Kidney glomerular epithelial cell (primary cell): ENCODE measurements at places on chromosomes 6 and 20.
A peak's percentile ranks its signal among the peaks of the same experiment; 100 is the strongest.

DNA sequence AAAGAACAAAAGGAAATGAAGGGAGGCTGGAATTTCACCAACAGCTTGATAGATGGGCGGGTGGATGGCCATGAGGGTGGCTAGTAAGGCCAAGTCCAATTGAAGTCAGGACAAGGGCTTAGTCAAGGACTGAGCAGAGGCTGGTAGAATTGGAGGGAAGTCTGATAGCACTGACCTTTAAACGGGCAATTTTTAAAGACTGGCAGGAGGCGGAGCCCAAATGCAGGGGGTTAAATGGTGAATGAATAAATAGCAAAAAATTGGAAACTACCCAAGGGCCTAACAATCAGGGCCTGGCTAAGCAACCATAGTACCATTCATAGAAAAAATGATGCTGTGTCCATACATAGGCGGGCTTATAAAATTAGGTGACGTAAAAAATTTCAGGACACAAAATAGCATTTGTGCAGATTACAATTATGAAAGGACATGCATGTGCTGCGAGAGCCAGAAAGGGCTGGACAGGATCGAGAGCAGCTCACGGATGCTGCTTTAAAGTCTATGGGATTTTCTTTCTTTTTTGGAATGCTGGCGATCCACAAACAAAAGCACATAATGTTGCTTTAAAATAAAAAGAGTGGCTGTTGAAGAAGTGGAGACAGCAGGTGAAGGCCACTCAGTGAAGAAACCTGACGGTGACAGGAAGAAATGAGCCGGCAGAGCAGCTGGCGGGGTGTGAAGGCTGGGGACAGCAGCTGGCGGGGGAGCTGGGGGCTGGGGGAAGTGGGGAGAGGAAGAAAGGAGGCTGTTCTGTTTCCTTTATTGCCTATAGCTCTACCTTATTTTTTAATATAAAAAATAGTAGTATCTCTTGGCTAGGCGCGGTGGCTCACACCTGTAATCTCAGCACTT is 42.8 kb upstream of the TAF8 start:
- no peak for DNase-seq

GRCh38 chr6:24140591-24140990 is 14.6 kb downstream of the NRSN1 start:
- no peak for DNase-seq

- DNase-seq = no peak
These were observed 84.4 kb downstream of the SAMD3 start for GRCh38 chr6:130138116-130138908.

- DNase-seq = no peak
These were observed 68.2 kb upstream of the AFDN start for GRCh38 chr6:167758309-167759023.

- no peak for DNase-seq
These were observed 46.4 kb upstream of the DST start for GRCh38 chr6:56689114-56689513.

DNA sequence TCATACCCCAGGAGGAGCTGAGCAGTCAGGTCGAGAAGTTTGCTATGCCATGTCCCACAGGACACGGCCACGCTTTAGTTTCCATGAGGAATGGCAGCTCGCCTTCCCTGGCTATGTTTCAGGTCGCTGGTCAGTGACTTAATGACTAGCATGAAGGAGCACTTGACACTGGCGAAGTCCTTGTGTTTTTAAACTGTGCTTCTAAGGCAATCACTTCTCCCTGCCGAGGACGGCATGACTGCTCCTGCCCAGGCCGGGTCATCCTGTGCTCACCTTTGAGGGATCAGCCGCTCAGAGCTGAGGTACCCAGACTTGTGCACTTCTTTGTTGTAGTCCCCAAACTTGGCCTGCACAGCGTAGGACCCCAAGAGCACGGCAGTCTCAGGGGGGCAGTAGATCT is 34.1 kb downstream of the EZR start:
- DNase-seq = no peak

GRCh38 chr20:33552519-33552918 is 62.6 kb downstream of the CBFA2T2 start:
- no peak for DNase-seq

- no peak for DNase-seq
These were observed 31.4 kb upstream of the MARCKS start for GRCh38 chr6:113825781-113826180.

GRCh38 chr6:112015725-112016124 is 38.2 kb upstream of the CCN6 start:
- DNase-seq = no peak

DNA sequence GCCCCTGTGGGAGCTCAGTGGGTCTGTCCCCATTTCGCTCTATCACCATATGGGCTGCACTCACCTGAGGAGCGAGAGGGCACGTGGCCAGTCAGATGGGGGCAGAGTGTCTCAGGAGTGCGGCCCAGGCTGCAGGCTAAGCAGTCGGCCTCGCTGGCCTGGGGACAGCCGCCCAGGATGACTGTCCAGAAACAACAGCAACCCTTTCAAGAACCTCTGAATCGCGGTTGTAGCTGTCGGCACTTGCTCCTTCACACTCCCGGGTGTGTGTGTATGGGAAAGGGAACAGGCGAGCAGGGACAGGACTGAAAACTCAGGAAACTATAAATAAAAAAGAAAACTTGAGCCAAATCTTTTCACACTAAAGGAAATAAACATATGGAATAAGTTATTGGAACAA is 63.1 kb downstream of the TFAP2A start:
- no peak for DNase-seq

DNA sequence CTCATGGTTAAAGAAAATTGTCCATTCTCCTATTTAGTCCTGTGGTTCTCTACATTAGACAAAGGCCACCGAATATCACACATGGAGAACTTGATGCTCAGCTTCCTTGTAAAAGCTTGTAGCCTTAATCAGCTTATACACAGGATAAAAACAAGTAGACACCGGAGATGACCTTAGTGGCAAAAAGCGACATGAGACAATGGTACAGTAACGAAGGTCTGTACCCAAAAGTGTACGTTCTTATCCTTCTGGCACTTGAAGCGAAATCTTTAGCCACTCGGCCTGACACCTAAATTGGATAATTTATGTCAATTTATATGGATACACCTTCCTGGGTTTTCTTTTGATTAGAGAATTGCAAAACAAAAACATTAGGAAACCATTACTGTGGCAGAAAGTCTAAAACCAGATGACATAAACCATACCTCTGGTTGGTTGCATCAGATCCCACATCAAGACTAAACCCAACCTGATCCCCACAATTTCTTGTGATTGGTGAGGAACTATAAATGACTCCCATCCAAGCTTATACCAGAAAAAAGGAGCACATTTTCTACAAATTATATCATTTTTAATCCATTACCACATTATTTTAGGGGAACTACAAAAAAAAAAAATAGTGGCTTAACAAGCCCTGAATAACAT is 6.1 kb downstream of the RBM39 start:
- DNase-seq = no peak

DNA sequence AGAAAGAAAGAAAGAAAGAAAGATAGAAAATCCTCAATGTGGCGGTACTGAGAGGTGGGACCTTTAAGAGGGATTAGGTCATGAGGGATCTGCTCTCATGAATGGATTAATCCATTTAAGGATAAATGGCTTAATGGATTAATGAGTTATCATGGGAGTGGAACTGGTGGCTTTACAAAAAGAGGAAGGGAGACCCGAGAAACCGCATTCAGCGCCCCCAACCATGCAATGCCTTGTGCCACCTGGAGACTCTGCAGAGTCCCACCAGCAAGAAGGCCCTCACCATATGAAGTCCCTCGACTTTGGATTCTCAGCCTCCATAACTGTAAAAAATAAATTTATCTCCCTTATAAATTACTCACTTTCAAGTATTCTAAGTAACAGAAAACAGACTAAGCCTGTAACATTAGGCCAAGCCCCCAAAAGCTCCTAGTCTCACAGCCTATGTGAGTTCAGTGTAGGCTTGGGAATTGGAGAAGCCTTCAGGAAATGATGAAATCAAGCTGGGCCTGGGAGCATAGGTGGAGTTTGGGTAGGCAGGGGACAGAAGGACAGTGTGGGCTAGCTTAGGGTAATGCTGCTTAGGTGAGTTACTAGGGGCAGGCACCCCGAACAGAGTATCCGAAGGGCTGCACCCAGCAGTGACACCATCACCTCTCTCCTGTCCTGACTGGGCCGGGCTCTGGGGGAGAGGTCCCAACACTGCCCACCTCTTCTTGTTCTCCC is 36.2 kb upstream of the RNF24 start:
- DNase-seq = no peak

GRCh38 chr6:71396410-71396801 is 107.8 kb downstream of the OGFRL1 start:
- no peak for DNase-seq

GRCh38 chr20:46182276-46183200 is 64.4 kb downstream of the CD40 start:
- no peak for DNase-seq

DNA sequence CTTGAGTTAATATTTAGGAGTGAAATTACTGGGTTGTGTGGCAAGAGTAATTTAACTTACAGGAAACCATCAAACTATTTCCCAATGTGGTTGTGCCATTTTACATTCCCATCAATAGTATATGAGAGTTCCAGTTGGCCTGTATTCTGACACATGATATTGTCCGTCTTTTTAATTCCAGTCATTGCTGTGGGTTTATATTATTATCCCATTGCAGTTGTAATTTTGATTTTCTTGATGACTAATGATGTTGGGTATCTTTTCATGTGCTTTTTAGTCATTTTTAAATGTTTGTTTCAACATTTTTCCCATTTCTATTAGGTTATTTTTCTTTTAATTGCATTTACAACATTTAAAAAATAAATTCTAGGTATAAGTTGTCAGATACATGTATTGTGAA is 614.0 kb downstream of the UTRN start:
- DNase-seq = no peak

- DNase-seq = no peak
These were observed 81.1 kb downstream of the ATP9A start for GRCh38 chr20:51687108-51687507.

DNA sequence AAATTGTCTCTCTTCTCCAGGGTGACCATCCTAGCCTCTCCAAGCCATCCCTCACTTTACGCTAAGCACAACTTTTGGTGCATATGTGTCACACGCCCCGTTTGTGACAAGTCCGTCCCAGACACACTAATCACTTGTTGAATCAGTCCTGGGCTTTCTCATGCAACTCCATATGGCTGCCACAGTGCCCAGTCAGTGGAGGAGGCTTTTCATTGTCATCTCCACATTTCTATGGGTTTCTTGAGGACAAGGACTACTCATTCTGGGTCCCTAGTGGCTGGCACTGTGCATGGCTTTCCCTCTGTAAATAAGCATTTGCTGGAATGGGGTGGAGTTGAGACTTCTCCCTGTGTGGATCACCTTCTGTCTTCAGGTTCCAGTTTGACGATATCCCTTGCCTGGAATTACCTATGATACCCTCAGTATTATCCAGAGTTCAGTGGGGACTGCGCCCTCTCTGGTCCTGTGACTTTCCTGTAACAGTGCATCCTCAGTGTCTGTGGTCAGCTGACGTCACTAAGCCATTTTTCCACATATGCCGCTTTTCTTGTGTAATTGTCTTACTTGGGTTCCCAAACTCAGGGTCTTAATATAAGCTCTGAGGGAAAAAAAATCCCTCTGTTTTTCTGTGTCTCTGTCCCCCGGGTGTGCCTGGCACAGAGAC is 59.8 kb upstream of the MYL9 start:
- DNase-seq = no peak

- no peak for DNase-seq
These were observed 511 bp downstream of the VARS1 start for GRCh38 chr6:31794866-31795615.

- DNase-seq = no peak
These were observed 62.6 kb downstream of the NPEPL1 start for GRCh38 chr20:58755062-58755697.

GRCh38 chr6:22421198-22421597 is 124.4 kb upstream of the PRL start:
- DNase-seq = no peak

DNA sequence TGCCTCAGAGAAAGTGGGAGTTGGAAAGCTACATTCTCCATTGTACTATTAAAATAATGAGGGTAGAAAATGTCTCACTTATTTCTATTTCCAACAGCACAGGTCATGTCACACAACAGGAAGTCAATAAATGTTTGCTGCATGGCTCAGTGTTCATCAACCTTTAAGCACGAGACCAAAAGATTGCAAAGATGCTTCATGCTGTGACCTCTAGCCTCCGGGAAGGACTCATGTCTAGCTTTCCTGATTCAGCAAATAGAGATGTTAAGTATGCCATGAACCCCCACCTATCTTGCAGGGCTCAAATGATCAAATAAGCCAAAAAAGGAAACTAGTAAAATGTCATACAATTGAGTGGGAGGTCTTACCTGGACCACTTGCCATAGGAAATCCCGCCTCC is 57.4 kb downstream of the NCOA6 start:
- DNase-seq = peak; percentile 6
